Posterior cingulate gyrus (tissue), 11 donors: ENCODE measurements at places on chromosomes 16 and 17.

DNA sequence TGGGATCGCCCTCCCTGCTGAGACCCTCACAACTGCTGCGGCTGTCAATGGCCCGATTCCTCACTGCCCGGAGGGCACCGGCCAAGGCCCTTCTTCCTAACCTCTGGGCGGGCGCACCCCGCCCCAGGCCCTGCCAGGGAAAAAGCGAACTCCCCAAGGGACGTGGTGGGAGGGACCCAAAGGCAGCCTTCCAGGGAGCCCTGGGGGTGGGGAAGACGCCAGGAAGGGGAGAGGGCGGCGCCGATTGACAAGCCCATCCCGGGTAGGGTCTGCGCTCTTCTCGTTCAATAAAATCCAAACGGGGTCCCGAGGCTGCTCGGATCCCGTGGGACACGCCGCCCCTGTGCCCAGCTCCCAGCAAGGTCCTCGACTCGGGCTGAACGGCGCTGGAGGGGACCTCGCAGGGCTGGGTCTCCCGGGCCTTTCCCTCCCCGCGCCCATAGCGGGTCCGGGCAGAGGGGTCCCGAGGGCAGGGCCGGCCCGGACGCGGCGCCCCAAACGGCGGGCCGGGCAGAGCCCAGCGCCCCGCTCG lies 416 bp downstream of the KIFC3 start:
- no peak for DNase-seq

- DNase-seq, result no peak
These were observed 987 bp downstream of the SLC16A5 start for GRCh38 chr17:75088465-75089417.

DNA sequence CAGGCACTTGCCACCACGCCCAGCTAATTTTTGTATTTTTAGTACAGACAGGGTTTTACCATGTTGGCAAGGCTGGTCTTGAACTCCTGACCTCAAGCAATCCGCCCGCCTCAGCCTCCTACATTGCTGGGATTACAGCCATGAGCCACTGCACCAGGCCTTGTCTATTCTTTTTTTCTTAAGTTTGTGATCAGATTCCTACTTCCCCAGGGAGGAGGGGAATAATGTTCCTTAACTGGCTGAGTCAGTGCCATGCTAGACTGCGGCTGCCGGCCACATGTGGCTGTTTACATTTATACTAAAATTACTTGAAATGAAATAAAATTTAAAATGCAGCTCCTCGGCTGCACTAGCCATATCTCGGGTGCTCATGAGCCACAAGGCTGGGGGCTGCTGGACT lies 27.8 kb upstream of the USP36 start:
- no peak for DNase-seq

DNA sequence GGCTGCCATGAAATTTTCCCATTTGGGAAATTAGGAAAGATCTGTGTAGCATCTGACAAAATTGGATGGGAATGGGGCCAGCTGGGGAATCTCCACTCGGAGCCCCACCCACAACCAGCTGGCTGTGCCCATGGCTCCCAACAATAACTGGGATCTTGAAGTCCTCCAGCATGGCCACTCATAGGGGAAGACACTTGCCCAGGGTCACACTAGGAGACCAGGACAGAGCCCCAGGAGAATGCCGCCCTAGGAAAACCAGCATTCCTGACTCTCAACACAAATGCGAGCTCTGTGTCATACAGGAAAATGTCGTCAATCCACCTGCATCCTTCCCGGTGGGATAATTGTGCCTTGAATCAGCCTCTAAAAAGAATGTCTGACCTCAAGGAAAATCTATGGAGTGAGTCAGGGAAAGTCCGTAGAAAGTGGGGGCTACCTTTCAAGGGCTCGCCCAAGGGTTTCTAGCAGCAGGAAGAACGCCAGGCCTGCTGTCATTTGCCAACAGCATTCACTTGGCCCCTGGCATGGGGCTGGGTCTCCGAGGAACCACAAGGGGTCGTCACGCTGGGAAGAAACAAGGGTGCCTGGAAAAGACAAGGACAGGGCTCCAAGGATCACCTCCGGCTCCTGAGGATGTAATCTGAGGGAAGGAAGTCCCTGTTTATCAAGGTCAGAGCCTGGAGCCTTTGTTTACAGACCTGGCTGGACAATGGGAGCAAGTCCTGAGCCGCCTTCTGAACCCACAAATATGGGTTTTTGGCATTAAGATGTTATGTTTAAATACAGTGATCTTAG lies 15.9 kb downstream of the CDH5 start:
- DNase-seq, result no peak

GRCh38 chr17:49667854-49668253 lies 10.0 kb downstream of the SPOP start:
- DNase-seq, result no peak

DNA sequence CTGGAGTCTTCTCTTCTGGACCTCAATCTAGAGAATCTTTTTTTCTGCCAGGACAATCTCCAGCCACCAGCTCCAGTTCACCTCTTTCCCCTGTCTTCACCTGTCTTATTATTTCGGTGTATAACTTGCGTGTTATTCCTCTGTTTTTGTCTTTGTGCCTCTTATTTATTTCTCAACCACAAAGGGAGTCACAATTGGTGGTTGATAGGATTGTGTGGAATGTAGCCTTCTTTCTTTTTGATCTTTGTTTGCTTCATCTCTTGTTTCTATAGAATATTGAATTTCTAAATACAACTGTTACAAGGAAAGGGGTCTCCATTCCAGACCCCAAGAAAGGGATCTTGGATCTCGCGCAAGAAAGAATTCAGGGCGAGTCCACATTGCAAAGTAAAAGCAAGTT lies 35.9 kb upstream of the HAS3 start:
- DNase-seq, result no peak

GRCh38 chr16:23597003-23597756 lies 1.1 kb upstream of the NDUFAB1 start:
- no peak for DNase-seq

DNA sequence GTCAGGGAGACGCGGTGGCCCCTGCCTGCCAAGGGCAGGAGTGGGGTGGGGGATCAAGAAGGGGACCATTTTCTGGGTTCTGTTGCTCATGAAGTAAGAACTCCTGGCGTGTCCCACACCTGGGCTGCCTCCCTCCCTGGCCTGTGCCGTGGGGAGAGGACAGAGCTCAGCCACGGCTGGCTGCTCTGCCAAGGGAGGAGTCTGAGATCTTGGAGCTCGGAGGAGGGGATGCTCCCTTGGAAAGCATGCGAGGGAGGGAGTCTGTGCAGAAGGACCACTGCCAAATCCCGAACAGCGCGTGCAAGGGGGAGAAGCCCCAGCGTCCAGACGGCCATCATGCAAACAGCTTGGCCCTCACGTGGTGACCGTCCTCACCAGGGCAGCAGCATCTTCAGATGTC lies 64.2 kb upstream of the ZNF469 start:
- no peak for DNase-seq

- no peak for DNase-seq
These were observed 86.8 kb downstream of the USP32 start for GRCh38 chr17:60305141-60305540.
